ENCODE measurements at places on chromosomes 6 and 20.

GRCh38 chr20:23568320-23568970 lies at the start of gene CST9L:
Gene CST9L (minus strand): TSS chr20:23568484. CDS start chr20:23568450, 34 bp downstream.
- DNase-seq, result no peak

DNA sequence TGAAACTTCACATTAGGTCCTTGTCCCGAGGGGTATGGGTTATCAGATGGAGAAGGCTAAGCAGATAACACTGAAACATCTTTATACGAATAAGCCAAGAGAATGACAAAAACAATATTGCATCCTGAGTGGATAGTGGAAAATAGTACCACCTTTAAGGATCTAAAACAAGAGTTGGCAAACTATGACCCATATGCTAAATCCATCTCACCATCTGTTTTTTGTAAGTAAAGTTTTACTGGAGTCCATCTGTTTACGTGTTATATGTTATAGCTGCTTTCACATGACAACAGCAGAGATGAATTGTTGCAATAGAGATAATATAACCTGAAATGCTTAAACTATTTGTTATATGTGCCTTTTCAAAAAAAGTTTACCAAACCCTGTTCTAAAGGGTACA lies 76.1 kb upstream of the TRDN start:
- no peak for DNase-seq

GRCh38 chr6:5234874-5235273 lies 25.9 kb downstream of the LYRM4 start:
- no peak for DNase-seq

- no peak for DNase-seq
Measured at GRCh38 chr6:129908858-129909257, 47.7 kb upstream of the TMEM244 start.

DNA sequence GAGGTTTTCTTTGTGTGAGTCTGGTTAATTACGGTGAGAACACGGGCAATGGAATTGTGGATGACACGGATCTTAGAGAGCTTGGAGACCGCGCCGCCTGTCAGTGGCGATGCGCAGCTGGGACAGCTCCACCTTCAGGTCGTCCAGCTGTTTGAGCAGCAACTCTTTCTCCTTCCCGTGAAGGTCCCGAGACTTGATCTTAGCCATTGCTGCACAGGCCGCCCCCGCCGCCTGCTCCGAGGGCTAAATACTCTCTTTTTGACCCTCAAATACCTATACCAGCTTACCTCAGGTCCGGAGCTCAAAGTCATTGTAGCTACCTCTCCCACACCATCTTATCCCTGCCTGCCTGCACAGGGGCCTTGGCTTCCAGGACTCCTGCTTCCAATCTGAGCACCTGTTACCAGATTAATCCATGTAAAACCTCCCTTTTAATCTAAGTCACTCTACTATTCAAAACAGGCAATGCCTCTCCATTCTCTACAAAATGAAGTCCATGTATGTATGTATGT lies 100.2 kb downstream of the PREP start:
- DNase-seq, result no peak

- no peak for DNase-seq
Measured at GRCh38 chr20:46018112-46018511, 9.4 kb downstream of the MMP9 start.

GRCh38 chr6:148757944-148758480 lies 11.2 kb downstream of the UST start:
- DNase-seq, result no peak

DNA sequence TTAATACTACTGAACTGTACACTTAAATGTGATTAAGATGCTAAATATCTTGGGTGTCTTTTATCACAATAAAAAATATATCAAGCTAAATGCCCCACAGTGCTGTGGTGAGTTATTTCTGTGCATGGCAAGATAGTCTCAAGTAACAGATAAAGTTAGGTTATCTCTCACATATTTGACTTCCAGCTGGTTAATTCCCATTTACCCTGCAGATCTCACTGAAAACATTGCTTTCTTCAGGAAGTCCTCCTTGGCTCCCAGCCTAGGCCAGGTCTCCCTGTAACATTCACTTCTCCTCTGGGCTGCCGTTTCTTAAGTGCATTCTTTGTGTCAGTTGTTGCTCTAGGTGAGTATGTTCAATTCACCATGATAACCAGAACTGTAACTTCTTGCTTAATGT lies 59.1 kb downstream of the SLC22A1 start:
- no peak for DNase-seq

- no peak for DNase-seq
Measured at GRCh38 chr20:45735552-45735951, 13.4 kb downstream of the SPINT4 start.

GRCh38 chr6:3756546-3756945 lies 5.0 kb upstream of the PXDC1 start:
- no peak for DNase-seq

DNA sequence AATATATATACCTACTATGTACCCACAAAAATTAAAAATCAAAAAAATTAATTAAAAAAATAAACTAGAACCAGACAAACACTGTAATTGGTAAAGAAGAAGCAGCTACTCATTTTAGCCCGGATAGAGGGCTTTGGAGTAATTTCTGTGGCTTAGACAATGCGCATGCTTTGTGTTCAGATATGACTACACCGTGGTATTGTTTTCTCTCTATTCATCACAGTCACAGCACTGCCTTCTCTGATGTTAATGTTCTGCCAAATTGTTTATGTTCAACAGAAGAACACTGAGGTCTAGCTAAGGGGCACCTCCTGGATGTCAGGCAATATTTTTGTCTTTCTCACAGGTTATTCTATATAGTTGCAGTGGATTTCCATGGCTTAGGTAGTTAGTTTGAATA lies 77.5 kb upstream of the GJE1 start:
- no peak for DNase-seq

GRCh38 chr6:126100386-126100785 lies 114.0 kb downstream of the TRMT11 start:
- no peak for DNase-seq

- no peak for DNase-seq
Measured at GRCh38 chr6:110491644-110492317, 15.4 kb upstream of the SLC22A16 start.

Measured in stimulated activated CD4-positive, alpha-beta T cell treated with anti-CD3 and anti-CD28 coated beads, Interleukin-1b, Interleukin-23, amount 100 ng/mL, for 4 hours (primary cell).